NCI-H2081 (cell line): ENCODE measurements at places on chromosomes 7 and 10.

- DNase-seq = no peak
These were observed 116.9 kb upstream of the PPIF start for GRCh38 chr10:79230328-79230830.

DNA sequence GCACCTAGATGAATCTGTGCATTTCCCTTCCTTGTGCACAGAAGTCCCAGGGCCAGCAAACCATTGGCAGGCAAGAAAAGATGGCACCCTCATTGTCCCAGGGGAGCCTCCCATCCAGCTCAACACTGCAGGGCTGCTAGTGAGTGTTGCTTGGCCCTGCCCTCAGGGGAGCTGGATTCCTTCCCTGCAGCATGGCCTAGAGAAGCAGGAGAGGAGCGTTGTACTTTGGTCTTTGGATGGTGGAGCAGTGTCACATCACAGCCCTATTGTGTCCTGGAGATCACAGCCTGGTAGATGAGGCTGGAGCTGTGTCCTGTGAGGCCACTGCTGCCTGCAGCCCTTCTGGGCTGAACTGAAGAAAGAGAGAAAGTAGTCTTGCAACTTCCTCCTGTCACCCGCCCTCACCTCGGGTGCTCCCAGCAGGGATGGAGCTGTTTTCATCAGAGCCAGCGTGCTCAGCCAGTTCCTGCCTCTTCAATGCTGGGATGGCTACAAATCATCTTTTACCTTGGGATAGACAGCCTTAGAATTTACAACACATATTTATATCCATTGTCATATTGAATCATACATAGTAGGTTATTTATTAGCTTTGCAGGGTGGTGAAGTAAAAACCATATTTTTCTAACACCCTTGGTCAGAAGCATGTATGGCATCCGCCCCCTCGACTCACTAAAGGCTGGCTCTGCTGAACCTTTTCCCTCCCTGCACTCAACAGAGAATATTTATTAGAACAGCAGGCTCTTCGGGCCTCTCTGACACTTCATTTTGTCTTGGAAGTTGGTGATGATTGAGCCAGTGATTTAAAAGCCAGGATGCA lies 43.1 kb upstream of the FAM180A start:
- no peak for DNase-seq

DNA sequence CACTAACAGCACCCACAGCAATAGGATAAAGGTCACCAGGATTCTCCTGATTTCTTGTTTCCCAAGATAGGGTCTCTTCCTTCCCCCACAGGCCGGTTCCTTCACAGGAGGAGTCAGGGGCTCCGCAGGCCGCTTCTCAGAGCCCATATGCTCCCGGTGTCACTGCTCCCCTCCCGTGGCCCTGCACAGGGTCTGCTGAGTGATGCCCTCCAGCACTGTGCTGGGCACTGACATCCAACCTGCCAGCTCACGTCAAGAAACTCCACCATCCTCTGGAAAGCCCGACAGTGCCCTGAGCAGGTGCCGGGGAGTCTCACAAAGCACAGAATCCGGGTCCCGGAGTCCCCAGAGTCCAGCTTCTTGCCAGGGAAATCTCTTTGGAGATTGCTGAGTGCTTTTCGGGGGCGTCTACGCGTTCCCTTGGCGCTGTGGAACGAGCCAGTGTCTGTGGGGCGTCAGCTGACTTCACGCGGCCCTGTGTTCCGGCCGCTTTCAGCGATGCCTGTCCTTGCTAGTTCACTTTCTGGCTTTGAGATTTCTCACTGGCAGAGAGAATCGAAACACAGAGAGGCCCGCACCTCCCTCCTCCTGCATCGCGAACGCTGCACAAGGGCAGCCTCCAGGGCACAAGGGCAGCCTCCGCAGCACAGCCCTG lies 567.5 kb downstream of the DNAJB6 start:
- DNase-seq = no peak

DNA sequence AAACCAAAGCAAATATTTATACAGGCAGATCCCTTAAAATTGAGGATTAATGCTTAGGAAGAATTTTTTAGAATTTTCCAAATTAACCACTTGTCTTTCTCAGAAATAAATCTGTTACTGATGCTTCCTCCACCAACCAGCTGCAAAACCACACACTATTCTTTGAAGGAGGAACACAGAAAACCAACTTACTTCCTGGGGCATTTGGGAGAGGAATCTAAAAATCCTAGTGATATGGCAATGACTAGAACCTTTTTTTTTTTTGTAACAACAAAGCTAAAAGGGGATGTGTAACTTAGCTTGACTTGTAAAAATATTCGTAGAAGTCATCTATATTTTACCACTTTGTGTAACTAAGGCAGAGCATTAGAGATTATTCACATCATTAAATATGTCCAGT lies 5.1 kb upstream of the TM9SF3 start:
- no peak for DNase-seq

DNA sequence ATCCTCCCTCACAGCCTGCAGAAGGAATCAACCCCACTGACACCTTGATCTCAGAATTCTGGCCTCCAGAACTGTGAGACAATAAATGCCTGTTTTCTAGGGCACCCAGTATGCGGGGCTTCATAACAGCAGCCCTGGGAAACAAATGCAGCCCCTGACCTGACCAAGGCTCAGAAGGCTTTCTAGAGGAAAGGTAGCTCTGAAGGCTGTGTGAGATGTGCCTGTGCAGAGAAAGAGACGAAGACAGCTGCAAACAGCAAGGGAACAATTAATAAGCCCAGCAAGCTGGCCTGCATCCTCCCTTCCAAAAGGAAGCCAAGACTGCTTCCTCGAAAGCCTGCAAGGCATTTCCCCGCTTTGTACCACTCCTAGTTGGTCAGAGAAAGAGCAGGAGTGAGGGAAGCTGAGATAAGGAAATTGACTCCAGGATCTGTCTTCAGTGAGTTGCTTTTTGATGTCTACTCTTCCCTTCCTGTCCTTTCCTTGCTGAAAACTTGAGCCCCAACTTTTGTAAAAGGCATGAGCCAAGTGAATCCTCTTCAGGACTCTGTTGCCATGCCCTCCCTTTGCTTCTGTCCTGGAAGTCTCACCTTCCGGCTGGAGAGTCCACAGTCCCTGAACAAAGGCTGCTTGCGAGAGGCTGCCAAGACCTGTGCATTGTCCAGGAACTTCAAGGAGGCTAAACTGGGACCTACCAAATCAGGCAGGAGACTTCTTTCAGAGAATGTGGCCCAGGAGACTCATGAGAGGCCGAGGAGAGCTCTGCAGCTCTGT lies 71.2 kb upstream of the ARID5B start:
- DNase-seq = no peak

- no peak for DNase-seq
These were observed 937 bp downstream of the DDX56 start for GRCh38 chr7:44572771-44573170.

- DNase-seq = peak; percentile 12
These were observed 60.8 kb upstream of the ELN start for GRCh38 chr7:73966941-73967831.

- DNase-seq = peak; percentile 75
These were observed 13.5 kb downstream of the KCNH2 start for GRCh38 chr7:150964593-150965111.

DNA sequence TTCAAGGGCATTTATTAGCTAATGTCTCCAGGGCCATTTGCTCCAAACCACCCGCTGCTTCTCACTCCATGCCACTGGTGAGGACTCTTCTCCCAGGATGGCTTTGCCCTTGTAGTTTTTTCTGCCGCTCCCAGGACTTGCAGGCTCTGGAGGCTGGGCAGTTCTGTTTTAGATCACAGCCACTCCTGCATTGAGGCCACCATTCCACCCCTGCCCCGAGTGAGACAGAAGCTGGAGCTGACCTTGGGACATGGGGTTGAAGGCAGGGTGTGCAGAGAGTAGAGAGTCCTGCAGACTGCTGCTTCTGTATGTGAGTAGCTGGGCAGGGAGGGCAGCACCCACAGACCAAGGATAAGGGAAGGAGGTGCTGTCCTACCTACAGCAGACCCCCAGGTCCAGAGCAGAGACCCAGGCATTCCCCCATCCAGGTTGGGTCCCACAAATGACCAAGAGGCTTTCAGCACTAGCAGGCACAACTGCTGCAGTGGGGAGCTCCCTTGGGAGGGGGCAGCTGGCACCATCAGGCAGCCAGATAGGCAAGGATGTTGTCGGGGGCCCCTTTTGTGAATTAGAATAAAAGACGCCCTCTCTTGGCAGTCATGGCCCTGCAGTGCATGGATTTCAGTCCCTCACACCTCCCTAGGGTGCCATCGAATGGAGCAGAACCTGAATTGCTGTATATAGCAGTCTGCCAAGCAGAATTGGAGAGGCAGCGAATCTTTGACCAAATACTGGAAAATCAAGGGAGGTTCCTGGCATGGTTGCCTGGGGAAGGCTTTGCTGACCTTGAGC lies 22.7 kb upstream of the ADCYAP1R1 start:
- DNase-seq = no peak

DNA sequence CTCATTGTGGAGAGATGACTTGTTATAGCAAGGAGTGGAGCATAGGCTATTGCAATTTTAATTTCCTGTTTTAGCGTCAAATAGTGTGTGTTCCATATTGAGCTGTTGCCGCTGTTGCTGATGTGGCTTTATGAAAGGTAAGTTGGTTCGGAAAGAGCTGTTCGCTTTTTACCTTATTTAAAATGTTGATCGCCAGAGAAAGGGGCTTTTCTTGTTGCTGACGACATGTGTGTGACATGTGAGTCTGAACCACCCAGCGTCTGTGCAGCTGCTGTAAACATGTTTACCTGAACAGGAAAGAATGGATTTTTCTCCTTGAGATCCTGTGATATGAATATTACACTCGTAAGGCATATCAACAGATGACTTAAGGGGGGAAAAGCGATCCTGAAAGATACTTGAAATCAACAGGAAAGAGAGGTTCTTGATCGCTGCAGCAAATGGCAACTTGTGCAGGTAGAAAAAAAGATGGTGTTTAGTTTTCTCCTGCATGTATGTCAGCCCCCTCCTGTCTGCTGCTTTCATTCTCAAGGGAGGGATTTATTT lies 2.5 kb downstream of the ZEB1 start:
- DNase-seq = peak; percentile 40

DNA sequence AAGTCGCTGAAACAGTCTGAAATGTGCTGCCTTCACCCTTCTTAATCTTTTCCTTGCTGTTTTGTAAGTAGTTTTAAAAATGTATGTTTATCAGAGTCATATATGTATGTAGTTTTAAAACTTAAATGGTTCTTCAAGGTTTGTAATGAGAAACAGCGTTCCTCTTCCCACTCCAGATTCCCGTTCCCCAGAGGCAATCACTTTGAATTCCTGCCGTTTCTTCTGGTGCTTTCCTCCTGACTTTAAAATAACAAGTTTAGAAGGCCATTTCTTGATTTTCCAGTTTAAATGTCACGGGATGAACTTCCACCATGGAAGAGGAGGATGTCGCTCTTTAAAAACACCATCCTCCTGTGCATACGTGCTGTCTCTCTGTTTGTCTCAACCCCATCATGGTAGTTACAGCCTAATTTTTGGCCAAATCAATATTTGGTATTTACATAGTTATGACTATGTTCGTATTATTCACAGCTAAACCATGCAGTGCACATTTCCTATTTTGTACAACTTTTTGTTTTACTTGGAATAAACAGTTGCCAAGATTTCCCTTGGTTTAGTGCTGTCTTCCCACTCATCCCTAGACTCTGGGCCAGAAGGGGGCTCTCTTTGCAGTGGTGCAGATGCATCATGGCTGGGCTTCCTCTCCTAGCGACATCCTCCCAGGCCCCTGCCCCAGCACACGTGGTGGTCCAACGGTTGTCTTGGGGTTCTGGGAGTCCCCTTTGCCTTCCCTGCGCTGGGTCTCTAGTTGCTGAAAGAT lies 151.4 kb downstream of the PTPN20 start:
- no peak for DNase-seq

- no peak for DNase-seq
These were observed 2.1 kb downstream of the SLC25A40 start for GRCh38 chr7:87874066-87874465.
